CD4-positive, alpha-beta T cell (primary cell): ENCODE measurements at places on chromosomes 13 and 19. TPM values are rescaled to one million over a fixed set of nuclear protein-coding genes. Genes with fewer than 3 reads are reported as not detected.

GRCh38 chr13:50527612-50528509, 315.6 kb downstream of the DLEU7 start:
- no peak for DNase-seq

Gene KLK12
- not detected for total RNA-seq

Gene OCEL1
- 22.2 TPM for total RNA-seq

DNA sequence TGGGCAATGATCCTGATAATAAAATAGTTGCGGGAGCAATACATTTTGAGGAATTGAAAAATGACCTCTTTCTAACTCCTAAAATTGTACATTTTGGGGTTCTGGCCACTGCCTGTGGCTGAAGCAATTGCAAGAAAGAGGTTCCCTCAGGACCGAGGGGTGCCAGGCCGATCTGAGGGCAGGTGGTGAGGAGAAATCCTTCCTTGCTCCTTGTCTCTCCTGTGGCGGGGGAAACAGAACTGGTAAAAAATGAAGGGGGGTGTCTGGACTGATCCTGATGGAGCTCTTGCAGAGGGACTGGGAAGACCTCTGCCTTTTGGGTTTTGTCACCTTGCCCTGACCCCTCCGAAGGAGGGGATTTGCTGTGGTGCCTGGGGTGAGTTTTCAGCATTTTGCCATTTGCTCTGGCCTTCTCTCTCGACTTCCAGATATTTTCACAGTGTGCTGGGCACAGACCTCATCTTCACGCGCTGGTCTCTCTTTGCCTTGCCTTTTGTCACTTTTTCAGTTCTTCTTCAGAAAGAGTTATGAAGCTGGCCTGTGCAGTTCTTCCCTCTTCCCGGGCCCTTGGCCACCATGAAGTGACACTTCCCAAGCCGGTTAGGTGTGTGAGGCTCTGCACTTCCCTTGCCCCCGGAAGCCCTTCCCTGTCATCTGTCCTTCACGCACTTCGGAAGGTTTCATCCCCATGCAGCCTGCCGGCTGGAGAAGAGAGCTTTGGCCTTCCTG, 22.2 kb downstream of the NFIX start:
- DNase-seq: no peak

GRCh38 chr13:24301911-24302310, 7.5 kb upstream of the C1QTNF9 start:
- no peak for DNase-seq

GRCh38 chr13:69956349-69956748, 151.3 kb upstream of the ATXN8OS start:
- DNase-seq: no peak

GRCh38 chr19:40687525-40688016, 2.9 kb downstream of the NUMBL start:
- no peak for DNase-seq

Gene ZNF616
- 0.99 TPM for total RNA-seq

DNA sequence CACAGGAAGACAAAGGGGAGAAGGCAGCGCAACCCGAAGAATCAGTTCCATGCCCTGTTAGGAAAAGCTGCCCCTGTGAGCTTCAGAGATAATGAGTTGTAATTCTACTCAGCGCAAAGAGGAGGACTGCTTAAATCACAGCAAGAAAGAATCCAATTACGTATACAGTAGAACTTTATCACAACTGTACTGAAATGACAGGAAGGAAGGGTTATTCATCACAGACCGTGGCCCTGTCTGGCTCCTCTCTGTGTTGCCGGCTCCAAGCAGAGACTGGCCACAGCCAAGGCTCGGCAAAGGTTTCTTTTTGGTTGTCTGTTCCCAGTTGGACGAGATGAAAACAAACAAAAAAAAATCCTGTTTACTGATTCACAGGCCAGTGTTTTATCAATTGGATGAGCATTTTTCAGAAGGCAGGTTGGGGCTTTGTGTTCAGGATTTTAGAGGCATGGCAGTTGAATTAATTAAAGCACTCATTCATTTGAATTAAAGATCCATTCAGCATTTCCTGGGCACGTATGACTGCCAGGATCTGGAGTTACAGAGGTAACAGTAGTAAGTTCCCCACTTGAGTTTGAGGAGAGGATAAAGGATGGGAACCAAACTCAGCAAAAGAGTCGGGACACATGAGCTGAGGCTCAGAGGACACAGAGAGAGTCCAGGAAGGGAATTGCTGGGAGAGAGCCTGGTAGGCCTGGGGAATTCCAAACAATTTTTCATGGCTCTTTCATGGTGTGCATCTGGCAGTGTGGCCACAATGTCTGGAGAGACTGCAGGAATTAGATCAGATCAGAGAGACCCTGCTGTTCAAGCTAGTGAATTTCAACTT, 341.0 kb downstream of the DNAJC15 start:
- DNase-seq: no peak
